Body of pancreas (tissue), 4 donors: ENCODE measurements at places on chromosomes 3 and 15. TPM values are rescaled to one million over a fixed set of nuclear protein-coding genes. Genes with fewer than 3 reads are reported as not detected.
A peak's percentile ranks its signal among the peaks of the same experiment; 100 is the strongest.

GPR62 gene
- not detected for total RNA-seq

HCLS1 gene
- 17.1 TPM for total RNA-seq

CD96 gene
- total RNA-seq = 0.33 TPM

KCNAB1 gene
- 5.3 TPM for total RNA-seq

GRCh38 chr15:32956006-32956405, 238.2 kb downstream of the GREM1 start:
- no peaks in the 10 kb centered on the region for H3K4me1 ChIP-seq
- no peaks in the 10 kb centered on the region for H3K27me3 ChIP-seq
- DNase-seq = peak; percentile 20
- H3K36me3 ChIP-seq = no peaks in the 10 kb centered on the region
- H3K27ac ChIP-seq = no peak overlapping the region

GRCh38 chr3:183988216-183988790, 29.4 kb downstream of the ABCC5 start:
- H3K27ac ChIP-seq = no peak overlapping the region
- no peaks in the 10 kb centered on the region for H3K27me3 ChIP-seq
- no peaks in the 10 kb centered on the region for H3K36me3 ChIP-seq
- H3K4me3 ChIP-seq = no peak overlapping the region

DNA sequence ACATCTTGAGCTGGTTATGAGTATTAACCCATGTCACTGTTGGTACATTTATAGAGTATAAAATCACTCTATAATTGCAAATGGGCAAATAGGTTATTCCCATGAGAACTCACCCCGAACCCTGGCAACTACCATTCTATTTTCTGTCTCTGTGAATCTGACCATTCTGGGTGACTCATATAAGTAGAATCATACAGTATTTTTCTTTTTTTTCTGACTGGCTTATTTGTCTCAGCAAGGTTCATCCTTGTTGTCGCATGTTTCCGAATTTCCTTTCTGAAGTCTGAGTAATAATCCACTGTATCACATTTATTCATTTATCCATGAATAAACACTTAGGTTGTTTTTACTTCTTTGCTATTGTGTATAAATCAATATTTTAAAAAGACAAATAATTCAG, 59.9 kb upstream of the CHRM5 start:
- H3K27ac ChIP-seq = no peak overlapping the region
- no peaks in the 10 kb centered on the region for H3K4me1 ChIP-seq
- no peak overlapping the region for H3K4me3 ChIP-seq
- DNase-seq = no peak

DNA sequence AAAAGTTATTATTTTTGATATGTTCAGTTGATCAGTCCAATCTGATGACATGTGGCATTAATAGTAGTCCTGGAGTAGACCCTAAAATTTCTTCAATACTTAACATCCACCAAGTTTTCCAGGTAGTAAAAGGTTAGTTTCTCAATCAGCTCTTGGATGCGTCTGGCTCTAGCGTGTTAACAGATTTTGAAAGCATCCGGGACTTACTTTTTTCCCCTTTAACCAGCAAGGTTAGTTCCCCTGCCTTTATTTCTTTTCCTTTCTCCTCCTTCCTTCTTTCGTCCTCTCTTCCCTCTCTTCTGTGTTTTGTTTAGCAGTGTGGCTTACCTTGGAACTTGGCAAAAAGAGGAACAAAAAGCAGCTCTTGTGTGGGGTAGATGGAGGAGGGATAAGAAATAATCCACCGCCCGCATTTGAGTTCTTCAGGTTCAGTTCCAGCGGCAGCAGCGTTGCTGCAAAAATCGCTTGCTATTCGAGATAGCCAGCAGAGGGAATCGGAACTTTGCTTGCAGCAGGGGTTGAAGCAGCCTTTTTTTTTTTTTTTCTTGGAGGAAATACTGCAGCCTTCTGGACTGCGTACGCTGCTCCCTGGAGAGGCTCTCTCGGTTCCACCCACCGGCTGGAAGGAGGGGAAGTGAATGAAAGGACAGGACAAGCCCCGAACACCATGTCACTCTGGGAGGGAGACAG, at the start of gene RBMS3:
TSS of gene RBMS3 (plus strand) at position 668 of the 690 bp plus-strand sequence.
- no peaks in the 10 kb centered on the region for H3K36me3 ChIP-seq
- peak within 1 kb of the TSS; percentile 5 for H3K4me3 ChIP-seq
- H3K27ac ChIP-seq = peak within 1 kb of the TSS; percentile 38

DNA sequence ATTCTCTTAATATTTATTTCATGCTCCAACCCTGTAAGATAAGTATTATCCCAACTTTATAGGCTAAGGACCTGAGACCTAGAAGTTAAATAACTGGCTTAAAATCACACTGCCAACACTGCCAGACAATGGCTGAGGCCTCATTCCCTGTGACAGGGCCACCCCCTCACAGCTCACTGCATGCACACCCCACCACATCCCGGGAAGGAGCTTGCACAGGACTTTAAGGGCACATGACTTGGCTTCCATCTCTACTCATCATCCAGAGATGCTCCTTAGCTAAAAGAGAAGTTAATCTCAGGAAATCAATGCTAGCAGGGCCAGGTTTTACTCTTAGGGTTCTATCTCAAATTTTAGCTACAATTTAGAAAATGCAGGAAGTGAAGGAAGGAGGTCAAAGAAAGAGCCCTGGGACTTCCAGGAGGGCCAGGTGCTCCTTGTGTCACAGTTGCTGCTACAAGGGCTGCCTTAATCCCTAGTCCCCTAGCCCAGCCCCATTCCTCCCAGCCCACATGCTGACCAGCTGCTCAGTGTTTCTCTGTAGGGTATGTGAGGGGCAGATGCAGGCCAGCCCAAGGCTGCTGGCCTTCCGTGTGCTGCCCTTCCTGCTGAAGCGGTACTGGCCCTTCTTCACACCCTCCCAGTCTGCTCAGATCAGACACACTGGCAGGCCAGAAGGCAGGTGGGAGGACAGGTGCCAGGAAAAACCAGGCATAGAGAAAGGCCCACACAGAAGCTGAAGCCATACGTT, 53.5 kb downstream of the WWTR1 start:
- no peaks in the 10 kb centered on the region for H3K36me3 ChIP-seq
- no peaks in the 10 kb centered on the region for H3K27me3 ChIP-seq

GRCh38 chr3:46093327-46093942, 66.2 kb upstream of the XCR1 start:
- H3K27ac ChIP-seq = no peak overlapping the region
- H3K36me3 ChIP-seq = no peaks in the 10 kb centered on the region
- no peaks in the 10 kb centered on the region for H3K27me3 ChIP-seq
- H3K4me3 ChIP-seq = no peak overlapping the region
- no peaks in the 10 kb centered on the region for H3K4me1 ChIP-seq

DNA sequence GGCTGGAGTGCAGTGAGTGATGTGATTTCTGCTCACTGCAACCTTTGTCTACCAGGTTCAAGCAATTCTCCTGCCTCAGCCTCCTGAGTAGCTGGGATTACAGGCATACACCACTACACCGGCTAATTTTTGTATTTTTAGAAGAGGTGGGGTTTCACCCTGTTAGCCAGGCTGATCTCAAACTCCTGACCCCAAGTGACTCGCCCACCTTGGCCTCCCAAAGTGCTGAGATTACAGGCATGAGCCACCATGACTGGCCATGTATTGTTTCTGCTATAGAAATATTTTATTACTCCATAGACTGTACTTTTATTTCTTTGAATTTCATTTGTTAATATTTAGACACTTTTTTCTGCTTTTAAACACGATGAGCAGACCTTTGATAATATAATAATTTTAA, 60.4 kb downstream of the GTF2E1 start:
- H3K4me3 ChIP-seq = no peak overlapping the region
- no peaks in the 10 kb centered on the region for H3K27me3 ChIP-seq
- no peak for DNase-seq
- no peaks in the 10 kb centered on the region for H3K36me3 ChIP-seq

DNA sequence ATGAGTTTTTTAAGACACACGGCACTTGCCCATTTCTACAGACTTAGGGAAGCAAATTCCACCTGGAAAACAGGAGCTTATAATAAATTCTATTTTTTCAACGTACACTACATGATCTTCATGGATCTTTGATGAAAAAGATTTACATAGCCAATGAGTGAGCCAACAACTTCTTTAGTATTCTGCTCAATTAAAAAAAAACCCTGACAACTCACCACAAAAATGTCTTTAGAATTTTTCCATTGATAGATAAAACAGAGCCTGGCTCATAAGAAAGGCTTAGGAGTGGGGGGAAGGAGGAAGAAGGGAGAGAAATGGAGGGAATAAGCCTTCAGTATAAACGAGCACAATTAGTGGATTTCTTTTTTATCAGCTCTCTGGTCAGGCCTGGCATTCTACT, 126.7 kb downstream of the ATP10A start:
- no peak overlapping the region for H3K27ac ChIP-seq
- H3K4me1 ChIP-seq = no peaks in the 10 kb centered on the region
- no peaks in the 10 kb centered on the region for H3K36me3 ChIP-seq
- H3K27me3 ChIP-seq = no peaks in the 10 kb centered on the region

GRCh38 chr3:52401021-52401420, 43.9 kb downstream of the SEMA3G start:
- H3K4me1 ChIP-seq = peaks cover 11% of the 10 kb centered on the region
- H3K4me3 ChIP-seq = no peak overlapping the region
- no peak overlapping the region for H3K27ac ChIP-seq
- H3K27me3 ChIP-seq = no peaks in the 10 kb centered on the region
- H3K36me3 ChIP-seq = peaks cover 5% of the 10 kb centered on the region
- no peak for DNase-seq

GRCh38 chr3:48413611-48414010, 16.3 kb downstream of the PLXNB1 start:
- no peaks in the 10 kb centered on the region for H3K27me3 ChIP-seq
- H3K4me3 ChIP-seq = no peak overlapping the region
- H3K4me1 ChIP-seq = no peaks in the 10 kb centered on the region
- DNase-seq = no peak

DNA sequence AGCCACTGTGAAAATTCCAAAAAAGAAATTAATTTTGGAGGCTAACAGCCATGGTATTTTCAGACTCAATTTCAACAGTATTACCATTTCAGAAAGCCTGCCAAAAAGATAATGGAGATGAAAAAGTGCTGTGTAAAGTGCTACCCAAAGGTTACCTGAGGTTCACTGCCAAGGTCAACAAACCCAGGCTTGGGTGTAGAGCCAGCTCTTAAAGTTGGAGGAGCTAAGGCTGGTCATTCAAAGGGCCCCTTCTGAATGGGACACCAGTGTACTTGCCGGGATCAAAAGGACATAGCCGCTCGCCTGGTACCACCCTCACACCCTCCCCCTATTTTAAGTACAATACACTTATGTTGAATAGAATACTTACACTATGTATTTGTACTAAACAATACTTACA, 64.5 kb downstream of the ETV5 start:
- peak overlapping the region; percentile 67 for H3K27ac ChIP-seq
- no peaks in the 10 kb centered on the region for H3K27me3 ChIP-seq
- H3K36me3 ChIP-seq = no peaks in the 10 kb centered on the region
- no peak overlapping the region for H3K4me3 ChIP-seq
- H3K4me1 ChIP-seq = peaks cover 26% of the 10 kb centered on the region
